ENCODE measurements at places on chromosomes 2 and 18.

DNA sequence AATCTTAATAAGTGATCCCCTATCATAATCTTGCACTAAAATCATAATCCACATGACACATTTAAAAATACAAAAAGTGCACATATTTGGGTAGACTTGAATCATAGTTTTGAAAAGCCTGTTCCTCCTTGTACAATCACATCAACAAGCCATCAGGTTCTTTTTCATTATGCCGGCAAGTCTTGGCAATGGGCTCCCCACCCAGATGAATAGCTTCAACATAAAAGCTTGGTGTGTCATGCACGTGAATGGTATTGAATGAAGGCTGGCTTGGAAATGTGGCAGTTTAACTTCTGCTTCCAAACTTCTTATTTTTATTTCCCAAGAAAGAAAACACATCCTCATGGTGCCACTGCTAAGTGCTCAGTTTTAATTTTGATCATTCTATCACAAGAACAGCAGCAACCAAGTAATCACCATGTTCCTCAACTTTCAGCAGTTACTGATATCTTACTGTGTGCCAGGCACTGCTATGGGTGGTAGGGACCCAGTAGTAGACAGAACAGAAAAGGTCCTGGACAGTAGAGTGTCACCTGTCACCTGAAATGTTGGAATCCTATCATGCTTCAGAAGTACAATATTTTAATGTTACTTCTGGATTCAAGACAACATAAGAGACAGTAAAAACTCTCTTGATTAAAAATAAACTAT, 89.9 kb downstream of the AP1S3 start:
- DNase-seq = no peak

DNA sequence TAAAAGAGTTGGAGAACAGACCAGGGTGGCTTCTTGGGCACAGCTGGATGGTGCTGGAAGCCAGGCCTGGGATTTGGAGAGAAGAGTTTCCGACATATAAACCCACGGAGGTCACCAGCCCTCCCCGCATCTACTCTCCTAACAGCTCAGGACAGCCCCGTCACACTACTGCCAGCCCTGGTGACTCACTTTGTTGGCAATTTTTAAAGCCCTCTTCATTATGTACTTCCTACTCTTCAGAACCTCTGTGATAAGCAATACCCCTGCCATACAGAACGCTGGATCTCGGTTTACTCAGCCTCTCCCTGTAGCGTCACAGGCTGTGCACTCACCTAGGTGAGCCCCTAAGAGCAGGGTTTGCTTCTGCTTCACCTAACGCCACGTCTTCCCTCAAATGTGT, 48.1 kb downstream of the ID2 start:
- no peak for DNase-seq

- no peak for DNase-seq
Measured at GRCh38 chr18:11392980-11393885, 216.2 kb upstream of the SLC35G4 start.

- no peak for DNase-seq
Measured at GRCh38 chr18:78740876-78741275, 238.7 kb upstream of the SALL3 start.

DNA sequence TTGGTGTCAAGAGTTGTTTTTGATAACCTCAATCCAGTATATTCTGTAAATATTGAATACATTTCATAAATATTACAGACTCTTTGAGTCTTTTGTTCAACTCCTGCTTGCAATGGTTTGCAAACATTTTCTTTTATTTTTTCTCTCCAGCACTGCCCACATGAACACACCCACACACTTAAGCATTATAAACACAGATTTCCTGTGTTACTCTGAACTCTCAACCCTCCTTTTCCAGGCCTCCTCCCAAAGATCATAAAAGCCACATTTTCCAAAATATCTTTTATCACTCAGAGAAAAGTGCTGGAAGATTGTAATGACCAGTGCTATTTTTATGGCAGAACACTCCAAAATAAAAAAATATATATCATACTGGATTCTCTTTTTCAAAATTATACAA, 20.5 kb downstream of the ARHGAP25 start:
- DNase-seq = no peak

- no peak for DNase-seq
Measured at GRCh38 chr2:127410871-127411652, 7.2 kb upstream of the PROC start.

DNA sequence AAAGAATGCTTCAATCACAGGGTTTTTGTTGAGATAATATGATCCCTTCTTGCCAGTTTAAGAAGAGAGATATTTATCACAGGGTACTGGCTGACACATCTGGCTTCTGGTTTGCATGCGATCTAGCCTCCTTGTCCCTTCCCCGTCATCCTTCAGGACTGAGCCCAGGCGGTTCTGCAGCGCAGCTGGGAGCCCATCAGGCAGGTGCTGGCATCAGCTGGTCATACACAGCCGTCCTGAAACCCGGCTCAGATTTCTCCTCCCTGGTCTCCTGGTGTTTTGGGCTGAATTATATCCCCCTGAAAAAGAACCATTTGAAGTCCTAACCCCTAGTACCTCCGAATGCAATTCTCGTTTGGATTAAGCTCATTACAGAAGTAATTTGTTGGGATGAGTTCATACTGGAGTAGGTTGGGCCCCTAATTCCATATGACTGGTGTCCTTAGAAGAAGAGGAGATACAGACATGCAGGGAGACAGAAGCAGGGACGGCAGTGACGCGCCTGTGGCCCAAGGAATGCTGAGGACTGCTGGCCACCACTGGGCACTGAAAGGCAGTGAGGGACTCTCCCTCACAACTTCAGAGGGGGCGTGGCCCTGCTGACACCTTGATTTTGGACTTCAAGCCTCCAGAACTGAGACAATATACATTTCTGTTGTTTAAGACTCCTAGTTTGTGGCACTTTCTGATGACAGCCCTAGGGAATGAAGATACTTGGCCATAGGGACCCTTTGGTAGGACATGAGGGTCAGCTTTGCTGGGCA, 83.9 kb upstream of the ODC1 start:
- DNase-seq = no peak

DNA sequence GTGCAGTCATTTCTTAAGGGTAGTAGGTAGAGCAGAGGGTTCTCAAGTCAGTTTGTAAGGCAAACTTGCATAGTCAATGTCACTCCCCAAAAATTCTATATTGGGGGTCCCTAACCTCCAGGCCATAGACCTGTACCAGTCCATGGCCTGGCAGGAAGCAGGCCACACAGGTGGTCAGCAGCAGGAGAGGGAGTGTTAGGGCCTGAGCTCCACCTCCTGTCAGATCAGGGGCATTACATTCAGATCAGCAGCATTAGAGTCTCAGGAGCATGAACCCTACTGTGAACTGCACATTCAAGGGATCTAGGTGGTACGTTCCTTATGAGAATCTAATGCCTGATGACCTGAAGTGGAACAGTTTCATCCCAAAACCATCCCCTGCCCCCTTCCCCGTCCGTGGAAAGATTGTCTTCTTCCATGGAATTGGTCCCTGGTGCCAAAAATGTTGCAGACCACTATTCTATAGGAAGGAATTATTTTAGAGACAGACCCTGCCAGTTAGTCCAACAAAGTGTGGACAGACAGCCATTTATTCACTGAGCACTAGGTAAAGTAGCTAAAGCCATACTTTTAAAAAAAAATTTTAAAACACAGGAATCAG, 6.7 kb downstream of the COA5 start:
- no peak for DNase-seq

GRCh38 chr18:21745231-21745630, 4.6 kb downstream of the MIB1 start:
- DNase-seq = no peak

DNA sequence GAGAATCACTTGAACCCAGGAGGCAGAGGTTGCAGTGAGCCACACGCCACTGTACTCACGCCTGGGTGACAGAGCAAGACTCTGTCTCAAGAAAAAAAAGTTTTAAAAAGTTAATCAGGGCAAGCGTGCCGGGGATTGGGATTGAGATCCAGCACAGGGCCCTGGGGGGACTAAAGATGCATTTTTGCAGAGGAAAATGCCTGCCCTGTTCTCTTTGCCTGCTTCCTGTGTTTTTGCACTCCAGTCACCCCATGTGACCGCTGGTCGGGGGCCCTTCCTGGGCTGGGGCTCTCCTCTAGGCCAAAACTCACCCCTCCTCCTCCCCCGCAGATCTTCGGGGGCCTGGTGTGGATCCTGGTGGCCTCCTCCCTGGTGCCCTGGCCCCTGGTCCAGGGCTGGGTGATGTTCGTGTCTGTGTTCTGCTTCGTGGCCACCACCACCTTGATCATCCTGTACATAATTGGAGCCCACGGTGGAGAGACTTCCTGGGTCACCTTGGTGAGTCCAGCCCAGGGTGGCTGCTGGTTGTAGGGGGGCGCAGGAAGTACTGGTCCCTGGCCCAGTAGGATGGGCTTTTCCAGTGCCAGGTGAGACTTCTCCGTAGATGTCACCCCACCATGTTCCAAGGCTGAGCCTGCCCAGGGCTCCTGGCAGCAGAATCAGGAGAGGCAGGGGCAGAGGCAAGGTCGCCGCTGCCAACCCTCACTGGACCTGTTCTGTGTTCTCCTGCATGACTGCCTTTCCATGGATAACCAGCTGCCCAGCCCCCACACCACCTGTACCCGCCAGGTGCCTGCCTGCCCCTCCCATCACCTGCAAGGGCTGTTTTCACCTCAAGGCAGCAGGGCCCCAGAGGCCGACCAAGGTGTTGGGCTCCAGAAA, 22.4 kb downstream of the MAL start:
- DNase-seq = no peak

- no peak for DNase-seq
Measured at GRCh38 chr2:120935339-120936313, 200.0 kb downstream of the GLI2 start.

- no peak for DNase-seq
Measured at GRCh38 chr2:62705859-62706720, 577 bp downstream of the EHBP1 start.

DNA sequence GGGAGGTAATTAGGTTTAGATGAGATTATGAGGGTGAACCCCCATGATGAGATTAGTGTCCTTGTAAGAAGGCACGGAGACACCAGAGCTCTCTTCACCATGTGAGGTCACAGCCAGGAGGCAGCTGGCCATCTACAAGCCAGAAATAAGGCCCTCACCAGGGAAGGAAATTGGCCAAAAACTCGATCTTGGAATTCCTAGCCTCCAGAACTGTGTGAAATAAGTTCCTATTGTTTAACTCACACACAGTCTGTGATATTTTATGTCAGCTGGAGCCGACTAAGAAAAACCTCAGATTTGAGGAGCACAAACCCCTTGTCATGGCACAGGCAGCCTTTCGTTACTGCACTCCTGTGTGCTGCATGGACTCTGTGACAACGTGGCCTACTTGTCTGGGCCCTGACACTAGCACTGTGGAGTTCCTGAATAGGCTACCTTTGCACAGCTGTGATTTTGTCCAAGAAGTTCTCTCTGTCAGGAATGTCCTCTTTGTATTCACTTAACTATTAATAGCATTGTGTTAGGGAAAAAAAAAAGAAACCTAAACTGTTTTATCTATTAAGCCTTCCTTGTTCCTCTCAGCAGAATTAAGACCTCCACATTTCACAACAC, 319.8 kb downstream of the TDRD15 start:
- DNase-seq = no peak

DNA sequence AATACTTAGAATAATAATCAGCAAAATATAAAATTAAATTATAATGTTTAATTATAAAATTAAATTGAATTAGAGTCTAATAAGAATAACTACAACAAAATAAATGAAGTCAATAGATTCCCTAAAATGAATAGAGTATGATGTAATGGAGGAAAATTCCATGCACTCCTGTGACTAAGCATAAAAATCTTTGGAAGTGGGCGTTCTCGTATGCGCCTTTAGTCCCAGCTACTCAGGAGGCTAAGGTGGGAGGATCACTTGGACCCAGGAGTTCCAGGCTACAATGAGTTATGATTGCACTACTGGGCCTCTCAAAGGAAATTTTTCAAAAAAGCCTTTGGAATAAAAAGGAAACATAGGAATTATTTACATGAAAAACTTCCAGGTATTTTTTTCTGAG, 955.4 kb upstream of the POU3F3 start:
- DNase-seq = no peak

DNA sequence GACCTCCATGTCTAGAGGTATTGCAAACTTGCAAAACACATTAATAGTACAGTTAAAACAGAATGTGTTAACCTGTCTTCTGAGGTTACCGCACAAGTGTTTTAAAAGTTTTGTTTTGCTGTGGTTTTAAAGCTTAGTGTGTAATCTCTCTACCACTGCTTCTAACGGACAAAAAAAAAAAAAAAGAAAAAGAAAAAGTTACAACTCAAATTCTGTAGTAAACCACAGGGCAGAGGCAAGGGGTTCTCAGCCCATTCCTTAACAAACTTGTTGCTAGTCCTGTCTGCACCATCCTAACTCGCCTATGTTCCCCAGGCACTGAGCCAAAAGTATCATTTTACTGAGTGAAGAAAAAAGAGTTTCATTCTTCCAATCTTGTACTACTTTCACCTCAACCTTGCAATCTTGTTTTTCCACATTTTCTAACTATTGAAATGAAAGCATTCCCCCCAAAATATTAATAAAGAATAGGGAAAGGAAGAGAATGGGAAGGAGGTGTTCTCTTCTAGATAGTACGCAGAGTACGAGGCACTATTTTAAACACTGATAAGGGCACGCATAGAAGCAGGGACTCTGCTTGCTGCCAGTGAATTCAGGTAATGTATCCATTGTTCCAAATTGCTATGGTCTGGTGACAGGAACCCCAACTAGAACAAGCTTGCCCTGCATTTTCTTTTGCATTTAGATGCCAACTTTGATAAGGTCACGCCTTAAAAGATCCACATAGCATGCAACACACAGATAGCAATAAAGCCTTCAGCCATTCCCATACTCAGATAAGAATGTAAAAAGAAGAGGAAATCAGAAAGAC, 47.1 kb downstream of the IKZF2 start:
- no peak for DNase-seq

DNA sequence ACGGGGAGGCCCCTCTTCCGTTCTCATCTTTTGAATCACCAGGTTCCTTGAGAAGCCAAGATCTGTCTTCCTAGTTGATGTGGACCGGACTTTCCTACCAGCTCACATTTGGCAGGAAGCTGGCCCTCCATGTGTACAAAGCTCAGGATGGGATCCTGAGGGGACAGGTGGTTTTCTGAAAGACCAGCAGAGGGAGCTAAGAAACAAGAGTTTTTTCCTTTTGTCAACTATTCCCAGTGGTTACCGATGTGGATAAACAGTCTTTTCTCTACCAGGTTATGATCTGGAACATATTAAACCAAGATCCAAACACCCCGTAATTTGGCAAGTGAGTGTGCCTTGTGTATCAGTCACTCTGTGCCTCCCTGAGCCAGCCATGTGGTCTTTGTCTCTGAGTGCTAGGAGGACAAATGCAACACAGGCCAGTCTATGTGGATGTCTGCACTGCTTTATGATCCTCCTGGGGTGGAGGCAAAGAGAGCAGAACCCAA, 25.1 kb upstream of the ARHGAP25 start:
- DNase-seq = no peak

GRCh38 chr2:98577313-98577712, 31.0 kb downstream of the COA5 start:
- no peak for DNase-seq

GRCh38 chr2:23568626-23569190, 183.7 kb downstream of the KLHL29 start:
- DNase-seq = no peak

- no peak for DNase-seq
Measured at GRCh38 chr18:57947117-57947516, 96.9 kb upstream of the NEDD4L start.

GRCh38 chr2:144006139-144006538, 513.8 kb downstream of the ZEB2 start:
- no peak for DNase-seq

- no peak for DNase-seq
Measured at GRCh38 chr18:62939926-62940325, 224.6 kb downstream of the PHLPP1 start.
